ENCODE measurements at places on chromosomes 1 and 21. TPM values are rescaled to one million over a fixed set of nuclear protein-coding genes. Genes with fewer than 3 reads are reported as not detected.

GRCh38 chr1:79264975-79265818 is 258.7 kb upstream of the ADGRL4 start:
- no peaks in the 10 kb centered on the region for H3K36me3 ChIP-seq
- H3K27me3 ChIP-seq, result no peaks in the 10 kb centered on the region
- no peak for DNase-seq
- H3K27ac ChIP-seq, result no peak overlapping the region
- H3K4me3 ChIP-seq, result no peak overlapping the region

- no peaks in the 10 kb centered on the region for H3K36me3 ChIP-seq
- H3K4me1 ChIP-seq, result no peaks in the 10 kb centered on the region
- no peak overlapping the region for H3K4me3 ChIP-seq
These were observed 65.6 kb downstream of the IFI44 start for GRCh38 chr1:78715181-78715661.

GRCh38 chr1:10068605-10069294 is 36.0 kb downstream of the UBE4B start:
- peaks cover 13% of the 10 kb centered on the region for H3K4me1 ChIP-seq
- no peak for DNase-seq
- H3K4me3 ChIP-seq, result no peak overlapping the region
- H3K27me3 ChIP-seq, result no peaks in the 10 kb centered on the region
- no peaks in the 10 kb centered on the region for H3K36me3 ChIP-seq
- no peak overlapping the region for H3K27ac ChIP-seq

GRCh38 chr1:19534281-19534680 is 48.9 kb upstream of the CAPZB start:
- no peaks in the 10 kb centered on the region for H3K36me3 ChIP-seq
- H3K4me3 ChIP-seq, result no peak overlapping the region
- no peak overlapping the region for H3K27ac ChIP-seq
- H3K4me1 ChIP-seq, result peaks cover 5% of the 10 kb centered on the region
- no peak for DNase-seq
- H3K27me3 ChIP-seq, result no peaks in the 10 kb centered on the region

DNA sequence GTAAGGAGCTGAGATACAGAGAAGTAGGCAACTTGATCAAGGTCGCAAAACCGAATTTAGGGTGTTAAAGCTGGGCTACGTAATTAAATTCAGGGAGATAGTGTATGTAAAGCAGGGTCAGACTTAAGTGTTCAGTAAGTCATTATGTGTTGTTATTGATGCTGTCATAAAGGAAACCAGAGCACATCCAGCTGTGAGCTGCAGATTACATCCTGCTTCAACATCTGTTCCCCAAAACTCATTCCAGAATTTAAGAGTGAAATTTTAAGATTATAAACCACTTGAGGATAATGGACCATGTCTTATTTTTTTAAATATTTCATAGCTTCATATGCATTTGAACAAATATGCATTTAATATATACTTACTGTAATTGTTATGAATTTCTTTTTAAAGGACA is 49.7 kb downstream of the IVNS1ABP start:
- no peaks in the 10 kb centered on the region for H3K27me3 ChIP-seq
- H3K4me3 ChIP-seq, result no peak overlapping the region
- no peak overlapping the region for H3K27ac ChIP-seq
- no peak for DNase-seq
- H3K4me1 ChIP-seq, result no peaks in the 10 kb centered on the region
- no peaks in the 10 kb centered on the region for H3K36me3 ChIP-seq

CACNA1E gene
- total RNA-seq, result not detected

C4BPA gene
- not detected for total RNA-seq
